ENCODE measurements at places on chromosomes 1 and 21.

DNA sequence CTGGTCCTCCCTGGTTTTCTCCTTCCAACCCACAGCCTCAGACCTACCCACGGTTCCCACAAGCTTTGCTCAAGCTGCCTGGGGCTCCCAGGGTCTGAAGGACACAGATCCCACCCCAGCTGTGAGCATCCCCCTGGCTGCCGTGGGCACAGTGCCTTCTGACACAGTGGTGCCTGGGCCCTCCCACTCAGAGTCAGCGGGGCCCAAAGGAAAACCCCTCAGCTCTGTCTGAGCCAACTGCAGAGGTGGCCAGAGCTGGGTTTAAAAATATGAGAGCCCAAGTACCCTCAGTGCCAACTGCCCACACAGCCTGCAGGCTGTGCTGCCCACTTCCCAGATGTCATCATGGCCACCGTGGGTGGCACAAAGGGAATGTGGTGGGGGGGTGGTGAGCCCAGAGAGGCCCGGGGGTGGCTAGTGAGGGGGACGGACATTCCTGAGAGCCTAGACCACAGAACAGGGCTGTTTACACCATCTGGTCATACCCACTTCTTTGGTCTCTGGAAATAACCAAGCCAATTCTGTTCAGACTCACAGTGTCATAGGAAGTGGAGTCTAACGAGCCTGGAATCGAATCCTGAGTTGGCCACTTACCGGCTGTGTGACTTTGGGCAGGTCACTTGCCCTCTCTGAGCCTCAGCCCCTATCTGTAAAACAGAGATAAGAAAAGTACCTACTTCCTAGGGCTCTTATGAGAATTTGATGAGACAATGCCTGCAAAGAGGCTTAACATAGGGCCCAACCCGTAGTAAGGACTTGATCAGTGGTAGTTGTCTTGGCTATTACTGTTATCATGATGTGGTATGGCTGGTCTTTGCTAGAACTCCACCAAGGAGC lies 85.5 kb downstream of the CAMK2N1 start:
- DNase-seq: no peak

DNA sequence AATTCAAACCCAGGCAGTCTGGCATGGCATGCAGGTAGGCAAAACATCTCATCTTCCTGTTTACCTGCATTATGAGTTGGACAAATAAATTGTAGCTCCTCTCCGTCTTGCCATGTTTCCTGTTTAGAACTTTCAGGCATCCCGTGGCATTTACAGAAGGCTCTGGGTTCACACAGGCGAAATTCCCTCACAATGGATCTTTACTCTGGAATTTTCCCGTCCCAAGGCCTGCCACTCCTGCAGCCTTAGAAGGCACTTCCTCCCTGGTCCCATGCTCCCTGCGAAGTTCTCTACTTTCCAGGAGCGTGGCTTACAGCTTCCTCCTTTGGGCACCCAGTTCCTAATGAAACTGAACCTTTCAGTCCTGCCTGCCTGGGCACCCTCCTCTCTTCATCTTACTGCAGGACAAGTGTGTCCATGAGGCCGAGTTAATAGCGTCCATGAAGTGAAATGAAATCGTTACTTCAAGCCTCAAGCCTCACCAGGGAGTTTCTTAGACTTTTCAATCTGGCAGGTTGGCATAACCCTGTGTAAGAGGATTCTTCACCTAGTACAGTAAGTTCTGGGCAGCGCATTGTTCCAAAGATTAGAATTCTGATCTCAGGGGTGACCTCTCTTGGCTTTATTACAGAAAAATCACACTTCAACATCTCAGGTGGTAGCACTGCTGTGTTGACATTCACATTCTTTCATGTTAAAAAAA lies 36.8 kb upstream of the AHCYL1 start:
- DNase-seq: no peak

DNA sequence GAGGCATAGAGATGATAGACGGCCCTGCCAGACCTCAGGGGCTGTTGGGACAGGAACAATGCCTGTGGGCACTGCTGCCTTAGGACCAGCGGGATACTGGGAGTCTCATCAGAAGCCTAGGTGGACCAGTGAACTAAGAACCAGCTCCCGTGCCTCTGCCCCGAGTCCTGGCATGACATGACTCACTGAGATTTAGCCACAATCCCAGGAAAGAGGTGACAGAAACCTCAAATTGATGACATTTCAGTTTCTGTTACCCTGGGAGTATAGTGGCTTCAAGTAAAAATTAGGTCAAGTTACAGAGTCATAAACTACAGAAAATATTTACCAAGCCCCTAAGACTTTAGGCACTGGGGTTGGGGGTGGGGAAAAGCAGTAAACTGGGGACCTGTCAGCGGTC lies 74.6 kb upstream of the GADD45A start:
- DNase-seq: no peak

DNA sequence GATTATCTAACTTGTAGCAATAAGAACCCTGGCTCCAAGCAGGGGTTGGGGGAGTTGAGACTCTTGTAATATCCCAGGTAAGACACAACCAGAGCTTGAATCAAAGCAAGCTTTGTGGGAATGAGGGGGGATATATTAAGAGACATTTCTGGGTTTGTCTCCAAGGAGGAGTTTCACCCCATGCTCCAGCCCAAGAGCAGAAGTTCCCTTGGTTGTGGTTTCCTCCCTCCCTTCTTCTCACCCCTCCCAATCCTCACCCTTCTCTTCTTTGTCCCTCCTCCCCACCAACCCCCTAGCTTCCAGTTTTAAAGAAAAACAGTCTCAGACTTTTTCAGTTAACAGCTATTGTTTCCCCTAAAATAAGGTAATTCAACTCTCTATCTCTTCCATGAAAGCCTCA lies 11.9 kb downstream of the TRAF3IP3 start:
- DNase-seq: no peak

GRCh38 chr1:214404154-214404553 lies 123.2 kb downstream of the SMYD2 start:
- DNase-seq: no peak

GRCh38 chr1:35836734-35837133 lies 28.9 kb downstream of the AGO4 start:
- DNase-seq: no peak

- DNase-seq: peak; percentile 38
Observed at GRCh38 chr21:31731056-31731856, 662 bp downstream of the SCAF4 start.

- DNase-seq: no peak
Observed at GRCh38 chr1:223849352-223850254, 3.9 kb upstream of the TP53BP2 start.

- DNase-seq: no peak
Observed at GRCh38 chr21:26758083-26758880, 86.9 kb downstream of the ADAMTS1 start.

- DNase-seq: no peak
Observed at GRCh38 chr1:227434808-227435444, 116.6 kb upstream of the CDC42BPA start.

- no peak for DNase-seq
Observed at GRCh38 chr1:234565132-234565531, 44.8 kb downstream of the IRF2BP2 start.

GRCh38 chr21:9767592-9768375 lies 753.6 kb upstream of the TPTE start:
- no peak for DNase-seq

DNA sequence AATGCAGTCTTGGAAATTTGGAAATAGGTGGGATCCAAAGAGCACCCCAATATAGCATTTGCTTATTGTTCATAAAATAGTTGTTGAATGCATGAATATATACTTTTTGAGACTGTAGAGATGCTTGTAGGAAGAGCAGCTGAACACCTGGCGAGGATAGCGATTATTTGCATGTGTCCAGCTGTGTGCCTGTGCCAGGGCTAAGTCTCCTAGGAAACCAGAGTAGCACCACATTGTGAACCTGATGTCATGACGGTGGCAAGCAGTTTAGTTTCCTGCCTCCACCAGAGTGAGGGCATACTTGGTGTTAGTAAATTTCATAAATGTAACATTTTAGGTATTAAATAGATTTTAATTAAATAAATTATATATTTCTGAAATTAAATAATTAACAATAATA lies 37.3 kb upstream of the IRF2BP2 start:
- no peak for DNase-seq

DNA sequence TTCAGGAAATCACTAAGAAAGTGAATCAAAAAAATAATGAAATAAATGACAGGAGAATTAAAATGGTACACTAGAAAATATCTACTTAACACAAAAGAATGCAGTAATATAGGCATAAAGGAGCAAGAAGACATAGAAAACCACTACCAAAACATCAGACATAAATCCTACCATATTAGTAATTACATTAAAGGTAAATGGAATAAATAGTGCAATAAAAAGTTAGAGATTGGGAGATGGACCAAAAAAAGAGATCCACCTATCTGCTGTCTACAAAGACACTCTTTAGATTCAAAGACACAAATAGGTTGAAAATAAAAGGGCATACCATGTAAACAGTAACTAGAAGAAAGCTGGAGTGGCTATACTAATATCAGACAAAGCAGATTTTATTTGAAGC lies 167.0 kb upstream of the SAMSN1 start:
- DNase-seq: no peak

- no peak for DNase-seq
Observed at GRCh38 chr1:209208648-209209047, 374.9 kb upstream of the CAMK1G start.

All from right renal cortex interstitium (tissue), 3 donors.